Cerebellum (tissue), 4 donors: ENCODE measurements at places on chromosomes 4 and X.
A peak's percentile ranks its signal among the peaks of the same experiment; 100 is the strongest.

GRCh38 chr4:151029537-151029936, 14.5 kb upstream of the LRBA start:
- no peak for DNase-seq

GRCh38 chrX:33188881-33189280, 22.5 kb downstream of the DMD start:
- no peak for DNase-seq

DNA sequence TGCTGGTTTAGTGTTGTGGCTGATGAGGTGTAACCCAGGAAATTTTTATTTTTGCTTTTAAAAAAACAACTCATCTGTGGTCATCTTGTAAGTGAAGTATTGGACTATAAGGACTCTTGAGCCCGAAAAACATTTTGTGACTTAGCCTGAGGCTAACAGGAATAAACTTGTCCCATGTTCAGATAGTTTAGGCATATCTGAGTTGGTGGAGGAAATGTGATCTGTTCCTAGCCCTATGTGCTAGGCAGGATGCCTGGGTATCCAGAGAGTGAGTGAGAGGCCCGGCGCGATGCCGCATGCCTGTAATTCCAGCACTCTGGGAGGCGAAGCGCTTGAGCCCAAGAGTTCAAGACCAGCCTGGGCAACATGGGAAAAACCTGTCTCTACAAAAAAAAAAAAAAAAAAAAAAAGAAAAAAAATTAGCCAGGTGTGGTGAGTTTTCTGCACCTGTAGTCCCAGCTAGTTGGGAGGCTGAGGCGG, 3.7 kb downstream of the SMS start:
- DNase-seq: no peak

DNA sequence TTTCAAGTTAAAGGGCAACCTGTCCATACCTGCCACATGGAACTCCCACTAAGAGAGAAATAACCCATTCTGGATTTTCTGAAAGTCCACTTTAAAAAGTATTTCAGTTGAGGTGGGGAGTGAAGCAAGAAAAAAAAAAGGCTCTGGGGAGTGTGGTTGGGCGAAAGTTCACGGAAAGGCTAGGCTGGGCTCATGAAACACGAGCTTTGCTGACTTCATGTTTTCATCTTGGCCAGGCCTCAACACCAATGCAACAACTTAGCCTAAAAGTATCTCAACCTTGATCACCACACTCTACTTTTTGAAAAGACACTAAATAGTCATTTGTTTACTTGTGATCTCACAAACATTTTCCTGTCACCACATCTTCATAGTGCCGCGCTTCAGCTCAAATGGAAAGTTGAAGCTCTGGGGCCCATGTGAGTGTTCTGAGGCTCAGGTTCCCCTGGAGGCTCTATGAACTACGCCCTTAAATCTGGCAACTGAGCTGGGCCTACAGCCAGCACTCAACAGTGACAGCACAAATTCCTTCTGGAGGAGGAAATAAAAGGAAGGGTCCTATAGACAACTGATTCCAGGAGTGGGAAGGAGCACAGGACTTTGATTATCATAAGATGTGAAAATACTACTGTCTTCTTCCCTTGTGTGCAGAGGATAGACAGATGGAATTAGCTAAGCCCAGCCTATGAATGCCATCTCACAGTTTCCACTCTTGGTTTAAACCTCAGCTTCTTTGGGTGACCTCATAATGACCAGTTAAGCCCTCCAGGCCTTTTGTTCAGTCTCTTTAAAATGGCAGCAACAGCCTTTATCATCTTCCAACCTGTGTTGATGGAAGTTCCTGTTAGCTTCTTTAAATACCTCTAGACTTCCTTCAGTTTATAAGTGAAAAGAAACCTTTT, 5.1 kb downstream of the CD40LG start:
- DNase-seq: no peak

DNA sequence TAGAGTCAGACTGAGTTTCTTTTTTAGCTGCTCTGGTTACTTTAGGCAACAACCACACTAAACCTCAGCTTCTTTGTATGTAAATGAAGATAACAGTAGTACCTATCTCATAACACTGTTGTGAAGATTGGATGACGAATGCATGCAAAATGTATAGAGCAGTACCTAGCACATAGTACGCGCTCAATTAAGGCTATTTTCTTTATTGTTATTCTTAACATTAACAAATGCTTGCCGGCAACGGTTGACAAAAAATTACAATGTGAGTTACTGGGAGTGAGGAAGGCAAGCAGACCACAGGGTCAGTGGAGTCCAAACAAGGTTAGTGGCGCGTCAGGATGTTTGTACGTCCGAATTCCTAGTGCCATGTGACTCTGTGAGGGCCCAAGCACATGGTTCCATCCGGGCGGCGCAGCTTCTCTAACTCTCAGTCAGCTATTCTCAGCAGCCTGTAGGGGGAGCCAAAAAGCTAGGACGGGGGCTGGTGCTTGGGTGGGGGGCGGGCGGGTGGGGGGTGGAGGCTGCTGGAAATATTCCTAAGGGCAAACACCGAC, 821 bp upstream of the NALF2 start:
- peak; percentile 61 for DNase-seq

DNA sequence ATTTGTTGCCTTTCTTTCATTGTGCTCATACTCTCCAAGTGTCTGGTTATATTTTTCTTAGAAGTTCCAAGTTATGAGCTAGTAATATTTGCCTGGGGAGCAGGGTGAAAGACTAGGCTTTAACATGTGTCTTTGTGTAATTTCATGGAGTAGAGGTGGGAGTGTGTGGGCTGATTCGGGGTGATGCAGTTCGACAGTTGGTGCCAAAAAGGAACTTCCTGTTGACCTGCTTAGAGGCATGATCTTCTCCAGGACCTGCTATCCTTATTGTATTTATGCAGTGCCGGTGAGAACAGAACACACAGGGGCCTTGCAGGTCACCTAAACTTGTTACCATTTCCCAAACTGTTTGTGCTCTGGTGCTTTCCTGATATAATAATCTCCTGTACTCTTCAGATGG, 21.2 kb downstream of the USP53 start:
- no peak for DNase-seq

DNA sequence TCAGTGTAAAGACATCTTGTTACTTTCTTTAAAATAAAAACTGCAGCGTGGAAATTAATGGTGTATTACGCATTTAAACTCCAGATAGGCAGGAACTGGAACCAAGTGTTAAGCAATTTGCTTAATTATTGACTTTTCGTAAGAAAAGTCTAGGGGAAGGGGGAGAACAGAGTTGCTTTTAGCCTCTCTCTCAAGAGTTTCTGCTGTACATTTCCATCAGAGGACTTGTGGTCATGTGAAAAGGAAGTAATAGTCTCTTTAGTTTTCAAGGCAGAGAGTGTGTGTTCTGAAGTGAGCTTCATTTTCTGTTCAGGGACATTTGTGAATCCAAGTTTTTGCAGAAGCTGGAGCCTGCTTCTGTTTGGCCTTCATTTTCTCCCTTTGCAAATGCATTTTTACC, 127.2 kb downstream of the UBE2K start:
- no peak for DNase-seq

GRCh38 chrX:153494541-153495361, at the start of gene BGN:
Gene BGN (plus strand): TSS chrX:153494980. CDS start chrX:153504632, 9,652 bp downstream.
- DNase-seq: peak; percentile 35

DNA sequence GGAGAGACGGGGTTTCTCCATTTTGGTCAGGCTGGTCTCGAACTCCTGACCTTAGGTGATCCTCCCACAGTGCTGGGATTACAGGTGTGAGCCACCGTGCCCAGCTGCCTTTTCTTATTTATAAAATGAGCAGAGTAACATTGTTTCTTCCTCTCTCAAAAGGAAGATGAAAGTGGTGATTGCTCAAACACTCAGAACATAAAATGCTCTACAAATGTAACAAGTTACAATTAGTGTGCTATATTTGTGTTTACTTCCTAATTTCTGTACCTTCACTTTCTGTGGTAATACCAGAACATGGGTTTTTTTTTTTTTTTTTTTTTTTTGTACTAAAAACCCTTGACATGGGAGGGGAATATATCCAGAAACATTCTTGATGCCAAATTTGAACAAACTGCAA, 197.9 kb downstream of the MGST2 start:
- no peak for DNase-seq

DNA sequence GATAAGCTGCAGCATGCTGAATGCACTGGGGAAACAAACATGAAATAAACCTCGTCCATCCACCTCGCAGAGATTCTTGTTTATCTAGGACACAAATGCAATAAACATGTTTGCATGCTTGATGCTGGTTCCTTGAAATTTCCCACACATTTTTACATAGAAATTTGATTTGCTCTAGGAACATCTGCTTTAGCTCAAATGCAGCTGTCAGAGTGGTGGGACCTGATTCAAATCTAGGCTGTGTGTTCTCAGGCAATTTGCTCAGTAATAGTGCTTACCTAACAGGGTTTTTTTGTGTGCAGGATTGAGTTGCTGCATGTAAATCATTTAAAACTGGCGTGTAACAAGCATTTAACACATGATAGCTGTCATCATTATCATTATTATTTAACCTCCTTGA, 293.1 kb downstream of the QDPR start:
- DNase-seq: no peak

DNA sequence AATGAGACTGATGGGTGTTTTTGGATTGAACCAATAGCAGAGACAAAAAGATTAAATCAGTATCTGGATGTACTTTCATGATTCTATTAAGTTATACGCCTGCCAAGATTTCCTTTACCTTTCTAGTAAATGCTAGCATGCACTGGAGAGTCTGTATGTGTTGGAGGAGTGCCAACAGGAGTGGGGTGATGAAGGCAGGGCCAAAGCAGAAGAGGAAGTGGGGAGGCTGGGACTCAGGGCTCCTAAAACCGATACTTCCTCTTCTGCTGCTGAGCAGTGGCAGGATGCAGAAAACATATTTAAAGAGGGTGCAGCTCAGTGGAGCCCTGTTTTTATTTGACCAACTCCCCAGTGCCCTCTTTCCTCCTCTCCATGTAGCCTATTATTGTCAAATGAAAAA, 5.6 kb downstream of the CYSLTR1 start:
- DNase-seq: no peak

- no peak for DNase-seq
Observed at GRCh38 chr4:173801361-173801760, 271.3 kb upstream of the HAND2 start.
